ENCODE measurements at places on chromosomes 2 and 18.

DNA sequence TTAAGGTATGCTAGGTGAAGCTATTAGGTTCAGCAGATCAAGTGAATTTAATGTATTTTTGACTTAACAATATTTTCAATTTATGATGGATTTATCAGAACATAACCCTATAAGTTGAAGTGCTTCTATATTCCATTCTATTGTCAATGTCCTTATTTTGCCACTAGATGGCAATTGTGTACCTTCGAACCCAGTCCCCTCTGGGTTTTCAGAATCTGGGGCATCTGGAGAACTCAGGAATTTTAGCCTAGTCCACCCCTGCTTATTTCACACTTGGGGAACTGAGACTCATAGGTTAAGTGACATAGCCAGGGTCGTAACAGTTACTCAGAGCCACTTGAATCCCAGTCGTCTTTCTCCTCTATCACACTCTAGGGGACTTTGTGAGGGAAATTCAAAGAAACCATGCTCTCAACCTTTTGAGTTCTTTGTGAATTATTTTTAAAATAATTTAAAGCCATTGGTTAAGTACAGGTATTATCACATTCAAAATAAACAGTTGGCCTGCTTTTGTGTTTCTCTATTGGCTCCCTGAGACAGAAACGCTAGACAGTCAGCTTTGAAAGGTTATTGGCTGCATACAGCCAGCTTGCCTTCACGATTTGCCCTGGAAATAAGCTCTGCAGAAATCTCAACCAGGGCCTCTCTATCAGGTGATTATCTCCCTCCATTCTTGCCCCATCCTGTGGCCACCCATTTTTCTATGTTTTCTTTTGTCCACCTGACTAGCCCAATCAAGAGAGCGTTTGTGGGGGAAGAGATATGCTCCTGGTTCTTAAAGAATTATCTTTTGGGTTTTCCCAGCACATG lies 145.0 kb downstream of the TTC27 start:
- peak; percentile 33 for DNase-seq

GRCh38 chr2:2112416-2113105 lies 218.5 kb downstream of the MYT1L start:
- no peak for DNase-seq

- DNase-seq: no peak
These were observed 164.5 kb upstream of the SIX3 start for GRCh38 chr2:44777036-44777435.

- no peak for DNase-seq
These were observed 18.9 kb downstream of the TWIST2 start for GRCh38 chr2:238866656-238867277.

- DNase-seq: no peak
These were observed 59.0 kb downstream of the TACR1 start for GRCh38 chr2:75140288-75140687.

DNA sequence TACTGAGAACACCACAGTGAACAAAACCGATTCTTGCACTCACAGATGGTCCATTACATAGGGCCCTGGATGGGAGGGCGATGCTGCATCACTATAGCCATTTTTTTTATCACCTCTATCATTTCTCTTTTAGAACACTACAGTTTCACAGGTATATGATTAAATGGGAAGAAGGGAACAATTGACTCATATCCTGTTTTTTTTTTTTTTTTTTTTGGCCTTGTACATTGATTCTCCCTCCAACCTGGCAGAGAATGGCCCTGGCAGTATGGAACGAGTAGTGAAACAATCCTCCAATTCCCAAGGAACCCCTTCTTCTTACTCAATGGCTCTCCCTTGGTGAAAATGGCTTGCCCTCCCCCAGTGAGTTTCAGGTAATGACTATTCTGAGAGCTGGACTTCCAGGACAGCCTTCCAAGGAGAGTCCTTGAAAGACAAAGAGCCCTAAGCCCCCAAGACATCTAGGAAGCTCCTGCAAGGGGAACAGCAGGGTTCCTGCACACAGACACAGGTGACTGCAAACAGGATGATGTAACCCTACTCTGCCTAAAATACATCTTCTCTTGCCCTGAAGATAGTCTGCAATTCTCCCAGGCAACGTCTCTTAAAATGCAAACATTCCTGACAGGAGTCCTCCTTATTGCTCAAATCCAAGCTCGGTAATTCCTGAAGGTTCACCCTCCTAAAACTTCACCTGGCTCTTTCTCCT lies 405.4 kb downstream of the SETBP1 start:
- no peak for DNase-seq

- no peak for DNase-seq
These were observed 31.6 kb downstream of the ATL2 start for GRCh38 chr2:38345323-38346038.

DNA sequence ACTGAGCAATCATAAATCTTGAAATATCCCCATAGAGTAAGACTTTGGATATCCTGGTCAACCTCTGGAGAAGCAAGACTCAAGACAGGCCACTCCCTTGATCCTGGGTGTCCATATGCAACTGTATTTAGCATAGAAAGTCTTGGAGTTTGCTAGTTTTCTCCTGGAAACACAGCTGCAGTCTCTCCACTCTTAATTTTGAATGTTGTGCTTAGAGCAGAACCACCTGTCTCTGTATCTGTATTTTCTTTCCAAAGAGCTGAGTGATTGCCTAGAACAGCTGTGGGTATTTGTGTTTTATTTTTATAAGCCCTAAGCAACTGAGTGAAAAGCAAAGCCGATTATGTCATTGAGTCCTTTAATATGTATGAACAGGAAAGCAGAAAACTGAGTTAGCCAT lies 64.1 kb upstream of the ADAM23 start:
- DNase-seq: peak; percentile 23

DNA sequence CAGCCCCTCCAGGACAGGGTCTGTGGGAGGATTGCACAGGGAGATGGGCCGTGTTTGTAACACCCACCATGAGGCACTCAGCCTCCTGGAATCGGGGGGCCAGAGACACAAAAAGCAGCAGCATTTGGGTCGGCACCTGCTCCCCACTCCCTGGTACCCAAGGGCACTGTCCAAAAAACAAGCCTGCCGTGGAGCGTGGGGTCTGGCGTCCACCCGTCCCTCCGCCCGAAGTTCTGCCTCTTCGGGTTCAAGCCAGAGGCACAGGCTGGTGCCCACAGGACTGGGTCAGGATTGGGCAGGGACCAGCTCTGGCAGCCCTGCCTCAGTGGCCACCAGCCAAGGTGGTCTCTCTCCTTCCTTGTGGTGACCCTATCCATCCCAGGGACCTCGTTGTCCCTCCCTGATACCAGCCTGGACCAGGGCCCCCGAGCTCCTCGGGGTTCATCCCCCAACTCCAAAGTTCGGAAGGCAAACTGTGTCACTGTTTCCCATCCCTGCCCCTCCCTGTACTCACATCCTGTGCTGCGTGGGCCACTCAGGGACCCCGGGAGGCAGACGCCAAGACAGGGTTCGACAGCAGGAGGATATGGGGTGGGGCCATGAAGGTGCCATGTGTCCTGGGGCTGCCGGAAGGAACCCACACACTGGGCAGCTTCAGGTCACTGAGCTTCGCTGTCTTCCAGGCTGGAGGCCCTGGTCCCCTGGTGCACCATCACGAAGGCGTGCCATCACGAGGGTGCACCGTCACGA lies 126.0 kb upstream of the HDAC4 start:
- DNase-seq: no peak

- no peak for DNase-seq
These were observed 188.3 kb upstream of the ZSWIM2 start for GRCh38 chr2:187037310-187037709.

DNA sequence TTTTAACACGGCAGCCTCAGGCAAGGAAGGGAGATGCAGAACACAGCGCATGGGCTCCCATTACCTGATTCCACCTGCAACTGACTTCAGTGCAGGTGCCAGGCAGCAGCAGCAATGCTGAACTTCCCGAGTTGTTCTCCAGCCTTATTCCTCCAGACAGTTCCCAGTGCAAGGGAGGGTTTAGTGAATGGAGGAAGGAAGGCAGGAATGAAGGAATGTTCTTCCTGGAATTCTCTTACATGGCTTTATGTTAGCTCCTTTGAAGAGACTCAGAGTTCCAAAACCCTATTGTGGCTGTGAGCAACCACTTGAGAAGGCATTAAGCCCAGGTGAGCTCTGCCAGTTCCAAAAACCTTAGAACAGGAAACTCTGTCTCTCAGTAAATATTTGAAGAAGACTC lies 45.5 kb downstream of the SERPINB7 start:
- DNase-seq: no peak

DNA sequence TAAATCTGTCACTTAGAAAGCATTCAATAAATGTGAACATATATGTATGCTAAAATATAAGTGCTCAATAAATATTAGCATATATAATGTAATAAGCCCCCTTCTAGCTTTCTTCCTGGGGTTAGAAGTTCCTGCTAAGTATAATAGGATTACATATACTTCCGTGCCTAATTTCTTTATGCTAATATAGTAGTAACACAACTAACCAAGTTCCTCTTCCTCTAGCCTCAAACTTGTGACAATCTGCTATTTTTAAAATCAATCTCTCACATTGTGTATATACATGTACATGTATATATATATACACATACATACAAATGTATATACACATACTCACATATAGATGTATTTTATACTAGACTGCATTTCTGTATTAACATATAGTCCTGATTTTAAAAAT lies 32.2 kb downstream of the TLK1 start:
- DNase-seq: no peak

DNA sequence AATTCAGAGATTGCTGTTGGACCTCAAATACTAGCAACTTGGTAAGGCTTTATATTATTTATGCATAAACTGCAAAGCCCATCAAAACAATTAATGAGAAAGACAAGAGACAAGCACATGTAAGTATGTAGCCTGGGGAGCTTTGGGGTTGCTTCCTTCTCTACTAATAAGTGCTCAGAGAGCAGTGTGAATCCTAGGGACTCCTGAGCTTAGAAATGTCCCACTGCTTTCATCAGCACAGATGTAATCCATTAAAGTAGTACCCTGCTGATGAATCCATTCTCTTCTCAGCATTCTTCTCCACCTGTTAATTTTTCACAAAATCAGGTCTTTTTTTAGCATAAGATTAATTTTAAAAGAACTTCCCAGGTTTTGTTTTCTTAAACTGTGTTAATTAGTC lies 485.6 kb downstream of the PTH2R start:
- DNase-seq: no peak

DNA sequence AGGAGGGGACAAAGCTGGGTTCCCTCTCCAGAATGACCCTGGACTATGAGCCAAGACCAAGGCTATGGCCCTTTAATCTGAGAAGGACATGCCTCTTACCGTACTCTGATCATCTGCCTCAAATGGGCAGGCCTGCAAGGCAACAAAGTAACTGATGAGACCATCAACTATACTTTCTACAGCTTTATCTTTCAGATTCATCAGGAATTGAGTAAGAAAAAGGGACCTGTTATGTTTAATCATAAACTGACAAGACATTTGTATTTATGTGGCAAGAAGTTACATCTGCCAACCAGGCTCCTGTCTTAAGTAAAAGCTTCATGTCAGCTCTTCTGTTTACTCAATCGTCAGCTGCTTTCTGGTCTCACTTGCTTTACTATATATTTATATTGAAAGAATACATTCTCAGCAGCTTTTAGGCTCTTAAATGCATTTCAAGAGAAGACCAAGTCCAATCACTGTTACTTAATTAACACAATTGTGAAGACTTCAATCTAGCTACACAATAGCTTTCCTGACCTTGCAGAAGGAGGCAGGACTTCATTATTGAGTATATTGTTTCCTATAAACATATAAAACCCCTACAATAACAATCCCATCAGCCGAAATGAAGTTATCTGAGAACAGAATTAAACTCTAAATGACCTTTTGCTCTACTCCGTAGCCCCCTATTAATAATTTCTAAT lies 163.8 kb downstream of the ETAA1 start:
- no peak for DNase-seq

- DNase-seq: no peak
These were observed 92.8 kb downstream of the AP1S3 start for GRCh38 chr2:223744580-223744979.

- DNase-seq: peak; percentile 67
These were observed 264.7 kb downstream of the MYCN start for GRCh38 chr2:16204886-16205620.

GRCh38 chr2:230312638-230313037 lies 14.4 kb upstream of the SP140L start:
- DNase-seq: no peak

GRCh38 chr2:216773072-216773471 lies 77.7 kb upstream of the IGFBP5 start:
- DNase-seq: peak; percentile 53

DNA sequence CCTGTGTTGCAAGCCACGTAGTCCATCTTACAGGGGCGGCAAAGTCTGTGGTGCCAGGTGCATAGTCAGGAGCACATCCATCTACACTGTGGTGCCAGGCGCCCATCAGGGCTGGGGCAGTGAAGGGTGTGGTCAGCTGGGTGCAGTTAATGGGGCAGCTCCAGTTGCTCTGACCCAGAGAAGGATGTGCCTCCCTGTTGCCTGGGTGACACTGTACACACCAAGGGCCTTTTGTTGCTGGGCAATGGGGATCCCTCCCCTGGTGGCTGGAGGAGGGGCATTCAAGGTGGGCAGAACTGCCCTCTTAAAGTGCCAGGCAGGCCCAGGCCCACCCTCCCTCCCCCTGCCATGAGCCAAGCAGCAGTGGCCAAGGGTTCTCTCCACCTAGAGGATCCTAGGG lies 28.3 kb upstream of the IMP4 start:
- no peak for DNase-seq

- no peak for DNase-seq
These were observed 14.1 kb upstream of the IL1RL2 start for GRCh38 chr2:102172745-102173144.

- DNase-seq: peak; percentile 56
These were observed 286.4 kb downstream of the SLC8A1 start for GRCh38 chr2:40165509-40165844.

DNA sequence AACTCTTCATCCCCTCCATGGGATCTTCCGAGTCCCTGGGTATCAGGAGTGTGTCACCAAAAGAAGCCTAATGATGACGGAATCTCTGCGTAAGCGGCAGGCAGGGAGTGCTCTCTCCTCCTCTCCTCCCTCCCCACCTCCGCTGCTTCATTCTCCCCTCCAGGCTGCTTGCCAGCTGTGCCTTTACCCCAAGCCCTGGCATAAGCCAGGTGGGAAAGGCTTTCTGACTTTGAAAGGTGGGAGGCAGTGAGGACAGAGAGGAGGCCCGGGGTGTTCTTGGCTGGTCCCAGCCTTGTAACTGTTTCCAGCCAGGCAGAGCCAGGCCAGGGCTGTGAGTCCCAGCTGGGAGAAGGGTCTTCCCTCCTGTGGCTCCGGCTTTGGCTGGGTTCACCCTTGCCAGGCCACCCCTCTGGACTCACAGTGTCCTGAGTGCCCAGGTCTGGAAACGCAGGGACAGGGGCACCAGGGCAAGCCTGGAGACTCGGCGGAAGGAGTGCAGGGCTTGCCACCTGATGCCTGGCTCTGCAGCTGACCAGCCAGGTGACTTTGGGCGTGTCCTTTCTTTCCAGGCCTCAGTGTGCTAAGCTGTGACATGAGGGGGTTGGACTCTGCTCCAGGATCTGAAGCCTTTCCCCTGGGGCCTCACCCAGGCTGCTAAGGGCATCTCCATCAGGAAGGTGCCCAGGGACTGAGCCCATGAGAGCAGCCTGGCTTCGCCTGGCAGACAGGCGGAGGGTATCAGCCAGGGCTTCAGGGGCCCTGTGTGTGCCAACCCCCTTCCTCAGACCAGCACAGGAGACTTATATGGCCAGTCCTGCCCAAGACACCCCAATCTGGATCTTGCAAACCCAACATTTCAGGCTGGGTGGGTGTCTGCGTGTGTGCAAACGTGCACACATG lies 32.7 kb upstream of the HPCAL1 start:
- no peak for DNase-seq

- DNase-seq: no peak
These were observed 161.0 kb downstream of the IRS1 start for GRCh38 chr2:226638576-226638975.
